CD4-positive, alpha-beta T cell treated with Interleukin-12 subunit alpha and Interleukin-12 subunit beta, for 1 hour (primary cell): ENCODE measurements at places on chromosomes 12 and 14.

GRCh38 chr14:101226265-101226602, 322.7 kb upstream of the RTL1 start:
- DNase-seq = no peak

- no peak for DNase-seq
These were observed 1.0 kb downstream of the IRF9 start for GRCh38 chr14:24162093-24162492.

DNA sequence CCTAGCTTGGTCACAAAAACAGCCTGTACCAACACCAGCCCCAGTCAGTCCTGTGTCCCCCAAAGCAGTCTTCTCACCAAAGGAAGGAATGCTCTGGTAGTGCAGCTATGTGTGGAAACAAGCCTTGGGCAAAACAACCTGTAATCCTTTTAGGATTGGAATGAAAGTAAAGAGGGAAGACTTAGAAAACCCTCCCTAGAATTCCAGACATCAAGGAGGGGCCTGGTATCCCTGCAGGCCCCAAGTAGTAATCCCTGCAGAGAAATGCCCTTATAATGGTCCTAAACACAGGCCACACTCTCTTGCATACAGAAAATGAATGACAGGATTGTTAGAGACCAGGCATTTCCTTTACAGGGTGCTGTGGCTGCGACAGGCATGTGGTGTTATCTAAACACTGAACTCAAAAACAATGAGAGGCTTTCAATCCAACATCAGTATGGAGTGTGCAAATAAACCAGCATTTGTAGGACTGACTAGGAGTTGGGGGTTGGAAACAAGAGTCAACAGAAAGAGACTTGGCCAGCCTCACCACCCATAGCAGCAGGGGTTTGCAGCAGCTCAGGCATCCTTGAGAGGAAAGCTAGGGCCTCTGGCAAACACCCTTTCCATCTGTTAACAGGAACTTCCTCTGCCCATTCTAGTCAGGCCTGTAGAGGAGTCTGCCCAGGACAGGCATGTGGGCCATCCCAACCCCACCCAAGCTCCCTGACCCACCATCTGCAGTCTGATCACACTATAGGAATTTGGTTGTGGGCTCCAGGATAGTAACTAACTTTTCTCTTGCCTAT, 59.1 kb downstream of the DCAF5 start:
- DNase-seq = no peak

- no peak for DNase-seq
These were observed 59.8 kb downstream of the SERPINA3 start for GRCh38 chr14:94671870-94672444.

DNA sequence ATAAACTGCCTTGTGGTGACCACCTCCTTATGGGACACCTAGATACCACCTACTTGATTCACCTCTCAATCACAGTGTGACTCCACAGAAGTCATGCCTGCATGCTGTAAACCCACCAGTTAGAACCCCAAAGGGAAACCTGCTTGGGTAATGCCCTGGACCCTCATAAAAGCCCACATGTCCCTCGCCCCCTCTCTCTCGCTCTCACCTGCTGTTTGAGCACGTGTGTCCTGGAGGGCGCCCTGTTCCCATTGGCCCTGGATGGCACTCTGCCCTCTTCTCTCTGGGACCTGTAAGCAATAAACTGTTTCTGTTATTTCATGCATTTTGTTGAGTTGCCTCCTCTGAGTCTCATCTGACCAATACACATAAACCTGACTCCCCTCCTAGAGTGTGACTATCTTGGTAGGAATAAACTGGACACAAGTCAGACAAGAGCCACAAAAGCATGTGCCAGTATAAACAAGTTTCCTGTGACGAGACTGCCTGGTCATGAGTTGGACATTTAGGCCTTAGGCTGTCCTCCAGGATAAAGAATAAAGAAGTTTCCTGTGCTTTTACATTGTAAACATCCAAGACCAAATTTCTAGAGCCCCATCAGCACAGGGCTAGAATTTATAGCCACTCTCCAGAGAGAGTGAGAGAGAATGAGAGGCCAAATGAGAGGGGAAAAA, 8.6 kb downstream of the IFI27L2 start:
- DNase-seq = no peak

- no peak for DNase-seq
These were observed 69.7 kb downstream of the SEC23A start for GRCh38 chr14:39033371-39033770.

DNA sequence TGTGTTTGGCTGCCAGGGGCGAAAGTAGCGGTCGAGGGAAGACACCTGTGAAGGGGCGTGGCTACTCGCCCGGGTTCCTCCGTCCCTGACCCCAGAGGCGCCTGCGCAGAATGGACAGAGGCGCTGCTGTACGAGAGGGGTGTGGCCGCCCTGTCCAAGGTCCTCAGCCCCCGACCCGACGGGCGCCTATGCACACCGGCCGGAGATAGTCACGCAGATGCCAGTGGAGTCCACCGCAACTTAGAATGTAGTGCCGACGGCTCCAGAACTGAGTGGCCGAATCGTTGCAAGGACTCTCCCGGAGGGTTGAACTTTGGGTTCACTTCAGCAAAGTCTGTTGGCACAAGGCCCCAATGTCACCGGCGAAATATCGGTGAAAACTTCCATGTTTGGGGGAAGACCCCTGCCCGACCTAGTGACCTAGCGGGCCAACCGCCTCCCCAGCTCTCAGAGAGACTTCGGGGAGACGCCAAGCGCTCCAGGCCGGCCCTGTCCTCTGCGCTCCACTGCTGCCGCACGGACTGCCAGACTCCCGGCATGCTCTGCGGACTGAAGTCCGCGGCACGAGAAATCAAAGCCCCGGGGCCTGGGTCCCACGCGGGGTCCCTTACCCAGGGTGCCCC, 541 bp upstream of the RNU6-7 start:
- peak; percentile 80 for DNase-seq

GRCh38 chr12:128727461-128727860, 96.3 kb downstream of the SLC15A4 start:
- DNase-seq = no peak

- DNase-seq = no peak
These were observed 261.7 kb upstream of the CRY1 start for GRCh38 chr12:107355004-107355565.

- no peak for DNase-seq
These were observed 72.3 kb upstream of the TMX1 start for GRCh38 chr14:51167587-51168214.

DNA sequence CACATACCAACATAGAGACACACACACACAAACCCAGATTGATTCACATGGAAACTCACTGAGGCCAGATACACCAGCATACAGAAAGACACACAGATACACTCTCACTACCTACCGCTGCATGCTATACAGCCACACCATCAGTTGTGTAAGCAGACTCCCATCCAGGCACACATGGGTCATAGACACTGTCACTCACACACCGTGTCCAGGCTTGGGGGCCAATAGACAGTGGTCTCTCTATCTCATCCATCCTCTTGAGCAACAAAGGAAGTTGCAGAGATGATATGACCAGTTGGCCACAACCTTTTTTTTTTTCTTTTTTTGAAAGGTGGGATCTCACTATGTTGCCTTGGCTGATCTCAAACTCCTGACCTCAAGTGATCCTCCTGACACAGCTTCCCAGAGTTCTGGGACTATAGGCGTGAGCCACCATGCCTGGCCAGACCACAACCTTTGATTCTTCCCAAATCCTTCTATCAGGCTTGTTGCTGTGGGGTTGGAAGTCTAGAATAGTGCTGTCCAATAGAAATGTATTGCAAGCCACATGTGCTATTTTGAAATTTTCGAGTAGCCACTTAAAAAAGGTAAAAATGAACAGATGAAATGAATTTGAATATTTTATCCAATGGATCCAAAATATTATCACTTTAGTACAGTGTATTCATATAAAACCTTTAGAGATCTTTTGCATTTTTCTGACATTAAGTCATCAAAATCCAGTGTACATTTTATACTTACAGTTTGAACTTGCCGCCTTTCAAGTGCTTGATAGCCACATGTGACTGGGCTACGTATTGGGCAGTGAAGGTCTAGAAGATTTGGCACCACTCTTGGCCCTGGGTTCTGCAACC, 7.4 kb downstream of the LRP1-AS start:
- no peak for DNase-seq

DNA sequence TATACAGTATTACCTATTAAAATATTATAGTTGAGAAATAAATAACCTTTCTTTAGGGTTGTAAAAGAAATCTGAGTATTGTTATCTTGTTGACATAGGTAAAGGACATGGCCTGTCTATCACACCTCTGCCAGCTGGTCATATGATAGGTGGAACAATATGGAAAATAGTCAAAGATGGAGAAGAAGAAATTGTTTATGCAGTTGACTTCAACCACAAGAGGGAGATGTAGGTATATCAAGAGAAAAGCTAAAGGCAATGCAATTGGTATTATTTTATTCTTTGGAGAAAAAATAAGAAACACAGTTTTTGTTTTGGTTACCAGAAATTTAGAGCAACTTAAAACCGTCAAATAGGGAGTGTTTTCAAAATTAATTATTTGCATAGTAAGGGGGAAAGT, 13.5 kb downstream of the CPSF2 start:
- peak; percentile 23 for DNase-seq

- no peak for DNase-seq
These were observed 17.0 kb downstream of the SLC8A3 start for GRCh38 chr14:70171726-70172125.

DNA sequence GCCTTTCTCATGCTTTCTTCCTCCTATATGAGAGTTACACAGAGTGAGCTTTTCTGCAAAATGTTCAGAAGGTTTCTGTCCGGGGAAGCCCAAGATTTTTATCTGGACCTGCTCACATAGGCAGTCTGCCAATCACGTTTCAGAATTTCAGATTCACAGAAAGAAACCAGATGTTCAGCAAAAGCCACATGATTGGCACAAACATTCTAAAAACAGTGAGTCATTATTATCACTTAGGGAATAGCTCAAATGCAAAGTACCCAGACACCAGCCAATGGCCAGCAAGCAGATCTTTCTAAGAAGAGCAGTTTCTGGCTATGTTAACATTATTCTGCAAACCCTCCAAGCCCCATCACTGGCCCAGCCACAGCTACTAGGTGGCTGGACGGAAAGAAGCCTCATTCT, 1558.5 kb upstream of the TMEM132C start:
- DNase-seq = peak; percentile 5

DNA sequence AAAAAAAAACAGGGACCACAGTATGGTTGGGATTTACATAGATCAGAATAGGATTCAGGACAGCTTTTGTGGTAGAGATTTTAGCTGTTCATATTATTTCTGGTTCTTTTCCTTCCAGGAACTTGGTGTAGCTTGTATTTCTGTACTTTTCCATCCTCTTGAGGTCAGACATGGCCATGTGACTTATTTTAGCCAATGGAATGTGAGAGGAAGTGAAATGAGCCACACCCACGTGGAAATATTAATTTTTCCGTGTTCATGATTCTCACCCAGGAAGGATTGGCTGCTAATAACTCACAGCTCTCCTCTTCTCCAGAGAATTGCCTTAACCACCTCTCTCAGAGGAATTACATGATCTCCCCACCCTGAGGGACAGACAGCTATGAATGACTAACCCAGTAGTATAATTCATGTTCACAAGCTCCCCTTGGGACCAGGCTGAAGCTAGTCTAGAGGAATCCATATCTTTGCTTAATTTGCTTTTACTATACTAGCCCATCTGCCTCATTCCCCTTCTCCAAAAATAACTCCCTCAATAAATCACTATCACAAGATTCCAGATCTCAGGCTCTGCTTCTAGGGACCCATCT, 340.4 kb downstream of the NUAK1 start:
- no peak for DNase-seq

DNA sequence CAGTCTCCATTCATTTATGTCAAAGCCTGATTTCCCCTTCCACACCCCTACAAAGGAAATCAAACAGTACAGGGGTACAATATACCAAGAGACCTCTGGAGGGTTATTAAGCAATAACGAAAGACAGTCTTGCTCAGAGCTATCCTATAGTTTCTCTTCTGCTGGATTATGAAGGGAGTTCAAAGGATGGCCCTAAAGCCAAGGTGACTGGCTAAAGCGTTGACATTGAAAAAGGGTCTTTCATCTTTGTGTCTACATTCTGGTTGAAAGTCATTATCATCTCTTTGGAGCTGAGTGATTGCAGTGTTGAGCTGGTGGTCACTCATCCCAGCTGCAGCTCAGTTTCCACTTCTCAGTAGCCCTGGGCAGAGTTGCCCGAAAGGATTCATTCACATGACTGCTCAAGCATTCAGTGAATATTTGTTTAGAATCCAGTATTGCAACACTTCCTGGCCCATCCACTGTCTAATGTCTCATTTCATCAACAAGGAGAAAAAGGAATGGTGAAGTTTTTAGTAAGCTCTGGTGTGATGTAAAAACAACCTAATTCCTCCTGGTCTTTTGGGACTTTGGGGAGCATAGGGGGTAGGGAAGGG, 19.2 kb upstream of the TBX5 start:
- DNase-seq = no peak

- DNase-seq = no peak
These were observed 162.5 kb upstream of the RTL1 start for GRCh38 chr14:101065696-101066694.

- no peak for DNase-seq
These were observed 9.9 kb downstream of the TMEM19 start for GRCh38 chr12:71695782-71696181.

GRCh38 chr12:92597118-92597517, 105.7 kb upstream of the PLEKHG7 start:
- no peak for DNase-seq

DNA sequence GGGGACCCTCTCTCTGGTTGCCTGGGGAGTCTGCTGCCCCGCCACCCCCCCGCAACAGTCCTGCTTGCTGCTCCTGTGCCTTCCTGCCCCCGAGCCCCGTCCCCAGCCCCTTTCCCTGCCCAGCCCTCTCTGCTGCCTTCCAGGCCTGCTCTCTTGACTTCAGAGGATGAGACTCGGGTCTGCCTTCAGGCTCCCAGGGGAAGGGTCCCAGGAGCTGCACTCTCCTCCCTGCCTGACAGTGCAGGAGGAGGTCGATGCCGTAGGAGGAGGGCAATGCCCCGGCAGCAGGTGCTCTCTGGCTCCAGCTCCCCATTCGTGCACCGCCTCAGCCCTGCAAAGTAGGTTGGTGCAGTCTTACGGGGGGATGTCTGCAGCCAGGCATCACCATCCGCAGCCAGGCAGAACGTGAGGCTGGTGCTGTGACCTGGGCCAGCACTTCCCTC, 185.1 kb upstream of the C14orf180 start:
- no peak for DNase-seq

- no peak for DNase-seq
These were observed 384.7 kb downstream of the ALG10 start for GRCh38 chr12:34406996-34407300.

DNA sequence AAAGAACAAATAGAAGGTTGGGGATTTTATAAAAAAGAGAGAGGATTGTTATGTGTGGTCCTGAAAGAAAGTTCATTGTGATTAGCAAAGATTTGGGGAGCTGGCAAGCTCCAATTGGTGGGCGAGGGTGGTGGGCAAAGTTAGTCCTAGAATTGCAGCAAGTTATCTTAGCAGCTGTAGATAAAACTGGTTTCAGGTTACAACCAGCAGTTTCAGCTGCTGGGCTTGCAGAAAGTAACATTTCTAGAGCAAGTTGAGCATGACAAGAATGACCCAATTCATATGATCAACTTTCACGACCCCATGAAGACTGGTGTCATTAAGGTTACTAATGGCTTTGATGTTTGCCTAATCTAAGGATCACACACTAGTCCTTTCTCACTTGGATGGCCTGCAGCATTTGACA, 177.9 kb upstream of the NUDT4 start:
- no peak for DNase-seq

GRCh38 chr12:88307961-88308360, 165.9 kb downstream of the TMTC3 start:
- DNase-seq = no peak

- no peak for DNase-seq
These were observed 76.6 kb downstream of the HSPB8 start for GRCh38 chr12:119255314-119255713.
